ENCODE measurements at places on chromosomes 4 and X.

GRCh38 chr4:67198727-67199126, 346.6 kb downstream of the CENPC start:
- DNase-seq: no peak

DNA sequence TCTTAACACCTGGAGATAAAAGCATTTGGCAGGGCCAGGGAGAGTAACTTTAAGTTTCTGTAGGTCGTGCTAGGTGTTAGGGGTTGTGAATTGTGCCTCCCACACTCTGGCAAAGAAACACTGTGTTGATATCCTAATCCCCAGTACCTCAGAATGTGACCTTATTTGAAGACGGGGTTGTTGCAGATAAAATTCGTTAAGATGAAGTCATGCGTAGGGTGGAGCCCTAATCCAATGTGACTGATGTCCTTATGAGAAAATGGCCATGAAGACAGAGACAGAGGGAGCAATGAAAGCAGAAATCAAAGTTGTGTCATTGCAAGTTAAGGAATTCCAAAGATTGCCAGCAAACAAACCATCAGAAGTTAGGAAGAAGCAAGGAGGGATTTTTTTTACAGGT, 40.5 kb upstream of the BBS12 start:
- no peak for DNase-seq

DNA sequence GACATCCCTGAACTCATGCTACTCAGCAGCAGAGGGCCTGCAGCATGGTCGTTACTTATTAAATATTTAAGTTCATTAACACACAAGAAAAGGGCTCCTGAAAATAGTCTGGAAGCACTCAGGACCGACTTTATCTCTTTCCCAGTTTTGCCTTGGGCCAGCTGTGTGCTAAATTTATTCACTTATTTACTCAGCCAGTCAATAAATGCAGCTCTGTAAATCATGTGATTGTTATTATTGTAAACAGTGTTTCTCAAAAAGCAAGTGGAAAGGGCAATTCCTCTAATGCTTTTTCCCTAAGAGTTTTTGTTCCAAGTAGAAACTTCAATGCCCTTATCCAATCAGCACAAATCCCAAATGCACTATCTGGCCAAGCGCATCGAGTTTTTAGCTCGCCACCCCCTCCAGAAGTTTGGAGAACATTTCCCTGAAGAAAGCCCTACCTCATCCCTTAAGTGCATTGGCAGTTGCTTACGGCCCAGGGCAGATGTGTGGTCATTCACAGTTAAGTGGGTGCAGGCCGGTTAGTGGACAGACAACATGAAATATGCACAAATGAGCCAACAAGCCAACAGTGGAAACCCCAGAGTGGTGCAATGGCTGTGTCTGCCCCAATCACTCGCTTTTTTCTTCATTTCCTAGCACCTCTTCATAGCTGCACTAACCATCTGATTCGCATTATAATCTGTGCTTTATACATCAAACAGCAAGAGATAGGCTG, 125.8 kb downstream of the SMIM20 start:
- no peak for DNase-seq

DNA sequence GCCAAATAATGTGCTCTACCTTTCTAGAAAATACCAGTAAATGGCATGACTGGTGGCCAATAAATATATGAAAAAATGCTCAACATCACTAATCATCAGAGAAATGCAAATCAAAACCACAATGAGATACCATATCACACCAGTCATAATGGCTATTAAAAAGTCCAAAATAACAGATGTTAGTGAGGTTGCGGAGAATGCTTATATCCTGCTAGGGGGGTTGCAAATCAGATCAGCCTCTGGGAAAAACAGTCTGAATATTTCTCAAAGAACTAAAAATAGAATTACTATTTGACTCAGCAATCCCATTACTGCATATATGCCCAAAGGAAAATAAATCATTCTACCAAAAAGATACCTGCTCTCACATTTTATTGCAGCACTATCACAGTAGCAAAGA, 115.1 kb downstream of the RASGEF1B start:
- DNase-seq: no peak

GRCh38 chr4:6999172-7000086, 43.7 kb upstream of the TADA2B start:
- no peak for DNase-seq

DNA sequence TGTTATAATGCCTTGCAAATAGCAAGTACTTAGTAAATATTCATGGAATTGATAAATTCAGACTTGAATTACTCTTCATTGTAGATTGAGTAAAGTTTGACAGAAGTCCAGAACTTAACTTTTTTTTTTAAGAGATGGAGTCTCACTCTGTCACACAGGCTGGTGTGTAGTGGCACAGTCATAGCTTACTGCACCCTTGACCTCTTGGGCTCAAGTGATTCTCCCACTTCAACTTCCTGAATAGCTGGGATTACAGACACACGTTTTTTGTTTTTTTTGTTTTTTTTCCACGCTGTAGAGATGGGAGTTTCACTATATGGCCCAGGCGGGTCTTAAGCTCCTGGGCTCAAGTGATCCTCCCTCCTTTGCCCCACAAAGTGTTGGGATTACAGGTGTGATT, 32.1 kb downstream of the UBE2K start:
- no peak for DNase-seq

- DNase-seq: no peak
Measured at GRCh38 chr4:2049811-2050210, 9.3 kb upstream of the NAT8L start.

- no peak for DNase-seq
Measured at GRCh38 chr4:155787113-155787710, 28.4 kb downstream of the GUCY1B1 start.

DNA sequence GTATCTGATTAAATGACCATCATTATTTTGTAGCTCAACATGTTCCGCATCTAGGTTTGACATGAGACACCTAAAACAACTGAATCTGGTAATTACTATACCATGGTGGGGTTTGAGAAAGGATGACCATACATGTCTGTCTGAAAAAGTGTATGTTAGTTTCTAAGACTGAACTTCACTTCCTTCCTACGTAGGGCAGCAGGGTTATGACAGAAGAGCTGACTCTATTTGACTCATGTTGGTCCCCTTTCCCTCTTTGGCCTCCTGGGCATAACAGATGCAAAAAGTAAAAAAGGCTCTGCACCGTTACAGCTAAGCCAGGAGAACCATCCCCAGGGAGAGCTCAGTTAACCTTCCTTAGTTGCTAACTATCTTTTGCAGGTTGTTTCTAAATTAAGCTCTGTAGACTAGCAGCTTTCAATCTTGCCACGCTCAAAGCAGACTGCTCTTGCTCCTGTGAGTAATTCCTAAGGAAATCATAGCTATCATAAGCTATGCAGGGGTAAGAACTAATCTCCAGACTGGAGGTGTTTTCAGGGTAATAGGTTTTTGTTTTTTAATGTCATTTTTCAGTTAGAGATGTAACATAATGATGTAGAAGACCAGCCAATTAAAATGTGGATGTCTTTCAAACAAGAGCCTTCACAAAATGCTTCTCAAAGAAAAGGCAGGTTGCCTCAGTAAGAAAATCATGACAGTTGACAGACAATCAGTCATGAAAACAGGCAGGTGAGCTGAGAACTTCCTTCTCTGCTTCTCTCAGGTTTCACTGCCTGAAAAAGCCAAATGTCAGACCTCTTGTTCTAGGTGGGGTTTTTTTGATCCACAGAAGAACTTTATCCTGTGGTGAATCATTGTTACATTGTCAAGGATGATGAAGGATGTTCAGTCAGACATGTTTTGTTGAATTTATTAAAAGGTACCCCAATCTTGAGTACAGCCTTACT, 66.9 kb upstream of the DAPP1 start:
- no peak for DNase-seq

GRCh38 chr4:1767061-1767769, 25.9 kb upstream of the FGFR3 start:
- no peak for DNase-seq
